ENCODE measurements at places on chromosomes 6 and 20.

GRCh38 chr20:37808233-37809070 is 94.5 kb upstream of the VSTM2L start:
- no peak for DNase-seq

DNA sequence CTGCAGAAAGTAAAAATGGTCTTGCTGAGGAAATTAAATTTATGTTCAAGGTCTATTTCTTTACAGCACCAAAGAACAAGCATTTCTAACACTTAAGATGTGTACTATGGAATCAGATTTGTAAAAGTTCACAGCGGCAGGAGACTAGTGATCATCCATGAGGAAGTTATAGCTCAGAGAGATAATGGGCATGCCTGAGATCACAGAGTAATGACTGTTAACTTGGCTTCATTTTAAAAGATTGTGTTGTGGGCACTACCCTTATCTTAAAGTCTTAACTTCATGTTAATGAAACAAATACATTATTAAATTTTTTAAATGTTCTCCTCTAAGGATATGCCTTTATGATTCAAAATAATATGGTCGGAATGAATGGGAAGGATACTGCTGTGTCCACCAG is 168.6 kb downstream of the GMPR start:
- DNase-seq, result no peak

DNA sequence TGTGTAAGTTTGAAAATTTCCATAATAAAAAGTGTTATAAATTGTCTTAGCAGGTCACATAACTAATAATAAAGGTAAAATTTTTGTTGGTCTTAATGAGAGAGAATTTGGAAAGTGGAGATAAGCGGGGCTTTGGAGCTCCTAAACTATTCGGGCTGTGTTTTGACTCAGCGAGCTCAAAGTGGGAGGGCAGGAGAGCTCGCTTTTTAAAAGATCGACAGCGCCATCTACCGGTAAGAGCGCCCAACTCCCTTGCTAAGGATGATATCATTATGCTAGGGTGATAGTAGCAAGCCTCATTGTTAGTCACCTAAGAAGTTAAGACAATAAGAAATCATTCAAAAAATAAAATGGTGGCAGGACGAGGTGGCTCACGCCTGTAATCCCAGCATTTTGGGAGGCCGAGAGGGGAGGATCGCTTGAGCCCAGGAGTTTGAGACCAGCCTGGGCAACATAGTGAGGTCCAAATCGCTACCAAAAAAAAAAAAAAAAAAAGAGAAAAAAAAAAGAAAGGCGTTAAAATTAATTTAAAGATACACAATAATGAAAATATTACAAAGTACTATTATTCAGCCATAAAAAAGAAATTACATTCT is 24.8 kb downstream of the C6orf15 start:
- DNase-seq, result peak; percentile 92

- no peak for DNase-seq
Observed at GRCh38 chr6:2168480-2168879, 76.9 kb downstream of the GMDS start.

GRCh38 chr6:148538261-148539190 is 195.9 kb downstream of the SASH1 start:
- DNase-seq, result no peak

Measured in activated CD8-positive, alpha-beta T cell treated with anti-CD3 and anti-CD28 coated beads for 36 hours (primary cell).